ENCODE measurements at places on chromosomes 13 and 19.
A peak's percentile ranks its signal among the peaks of the same experiment; 100 is the strongest.

DNA sequence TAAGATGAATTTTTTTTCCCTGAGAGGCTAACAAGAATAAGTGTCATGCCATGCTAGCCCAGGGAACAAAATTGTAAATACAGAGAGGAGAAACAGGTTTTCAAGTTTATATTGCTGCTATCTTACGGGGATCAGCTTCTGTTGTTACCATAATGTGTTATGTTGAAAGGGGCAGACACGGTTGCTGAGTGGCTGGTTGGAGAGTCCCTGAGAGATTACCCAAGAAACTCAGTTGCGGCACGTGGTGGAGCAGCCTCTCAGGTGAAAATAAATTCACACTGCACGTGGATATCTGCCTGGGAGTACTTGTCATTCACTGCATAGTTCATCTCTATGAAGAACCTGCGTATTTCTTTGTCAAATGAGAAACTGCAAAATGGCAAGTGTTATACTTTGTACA is 293.6 kb downstream of the TDRD3 start:
- no peak for DNase-seq

- DNase-seq: no peak
Observed at GRCh38 chr19:10866495-10866894, 4.9 kb upstream of the CARM1 start.

DNA sequence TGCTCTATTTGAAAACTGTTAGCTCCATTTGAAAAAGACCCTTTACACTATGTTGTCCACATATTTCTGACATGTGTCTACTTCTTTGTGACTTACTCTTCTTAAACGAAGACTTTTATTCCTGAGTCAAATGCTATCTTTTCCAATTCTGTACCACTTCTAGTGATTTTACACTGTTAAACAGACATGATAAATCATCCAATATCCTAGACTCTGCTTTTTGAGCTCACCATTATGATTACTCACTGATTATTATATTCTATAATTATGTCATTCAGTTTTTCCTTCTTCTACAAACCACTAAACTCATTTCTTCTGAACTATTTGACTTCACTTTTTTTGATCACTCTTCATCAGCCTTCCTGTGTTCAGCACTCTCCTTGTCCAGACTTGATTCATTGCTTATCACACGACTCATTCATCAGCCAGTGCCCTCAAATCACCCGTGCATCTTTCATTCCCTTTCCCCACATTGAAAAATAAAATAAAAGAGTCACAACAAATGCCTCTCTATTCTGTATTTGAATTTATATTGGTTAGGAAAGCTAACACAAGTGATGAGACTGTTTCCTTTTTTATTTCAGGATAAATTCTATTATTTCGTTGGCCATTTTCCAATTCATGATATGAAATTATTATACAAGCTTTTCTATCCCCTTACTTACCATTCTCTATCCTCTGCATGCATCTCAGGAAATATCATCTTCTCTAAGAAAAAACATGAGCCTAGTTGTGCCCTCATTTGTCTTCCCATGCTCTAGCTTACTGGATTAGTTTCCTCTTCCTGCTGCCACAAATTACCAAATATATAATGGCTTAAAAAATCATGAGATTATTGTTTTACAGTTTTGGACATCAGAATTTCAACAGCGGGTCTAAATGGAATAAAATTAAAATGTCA is 1482.1 kb upstream of the MIR17HG start:
- no peak for DNase-seq

- DNase-seq: no peak
Observed at GRCh38 chr19:12482509-12482886, 2.1 kb downstream of the ZNF709 start.

- DNase-seq: no peak
Observed at GRCh38 chr19:29476528-29476927, 49.3 kb upstream of the VSTM2B start.

DNA sequence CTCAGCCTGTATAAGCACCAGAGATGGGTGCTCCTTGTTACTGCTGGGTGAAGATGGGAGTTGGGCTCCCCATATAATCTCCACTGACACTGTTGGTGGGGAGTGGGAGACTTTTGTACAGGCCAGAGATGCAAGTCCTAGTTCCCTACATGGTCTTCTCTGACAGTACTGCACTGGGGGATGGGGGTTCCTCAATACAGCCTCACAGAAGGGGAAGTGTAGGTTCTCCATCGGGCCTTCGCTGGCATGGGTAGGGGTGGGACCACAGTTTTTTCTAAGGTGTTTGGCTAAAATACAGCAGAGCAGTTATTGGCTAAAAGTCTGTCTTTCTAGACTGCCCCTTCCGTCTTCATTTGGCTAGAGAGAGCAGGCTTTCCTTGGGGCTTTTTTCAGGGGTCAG is 167.2 kb upstream of the SERP2 start:
- DNase-seq: no peak

DNA sequence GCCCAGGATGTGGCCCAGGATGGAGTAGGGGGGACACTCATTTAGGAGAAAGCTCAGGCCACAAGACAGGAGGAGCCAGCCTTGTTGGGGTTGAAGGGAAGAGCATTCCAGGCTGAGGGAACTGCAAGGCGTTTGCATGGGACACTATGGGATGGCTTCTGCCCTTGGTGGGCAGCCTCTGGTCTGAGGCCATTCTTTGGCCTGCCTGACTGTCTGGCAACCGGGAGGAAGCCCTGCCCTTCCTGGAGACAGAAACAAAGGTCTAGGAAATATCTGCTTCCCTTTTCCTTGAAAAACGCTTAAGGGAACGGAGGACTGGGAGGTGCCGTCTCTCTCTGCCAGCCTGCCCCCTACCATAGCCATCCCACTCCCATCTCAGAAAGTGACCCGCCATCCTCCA is 2.8 kb upstream of the ICAM1 start:
- DNase-seq: no peak

GRCh38 chr19:40604647-40605215 is 3.6 kb downstream of the LTBP4 start:
- no peak for DNase-seq

DNA sequence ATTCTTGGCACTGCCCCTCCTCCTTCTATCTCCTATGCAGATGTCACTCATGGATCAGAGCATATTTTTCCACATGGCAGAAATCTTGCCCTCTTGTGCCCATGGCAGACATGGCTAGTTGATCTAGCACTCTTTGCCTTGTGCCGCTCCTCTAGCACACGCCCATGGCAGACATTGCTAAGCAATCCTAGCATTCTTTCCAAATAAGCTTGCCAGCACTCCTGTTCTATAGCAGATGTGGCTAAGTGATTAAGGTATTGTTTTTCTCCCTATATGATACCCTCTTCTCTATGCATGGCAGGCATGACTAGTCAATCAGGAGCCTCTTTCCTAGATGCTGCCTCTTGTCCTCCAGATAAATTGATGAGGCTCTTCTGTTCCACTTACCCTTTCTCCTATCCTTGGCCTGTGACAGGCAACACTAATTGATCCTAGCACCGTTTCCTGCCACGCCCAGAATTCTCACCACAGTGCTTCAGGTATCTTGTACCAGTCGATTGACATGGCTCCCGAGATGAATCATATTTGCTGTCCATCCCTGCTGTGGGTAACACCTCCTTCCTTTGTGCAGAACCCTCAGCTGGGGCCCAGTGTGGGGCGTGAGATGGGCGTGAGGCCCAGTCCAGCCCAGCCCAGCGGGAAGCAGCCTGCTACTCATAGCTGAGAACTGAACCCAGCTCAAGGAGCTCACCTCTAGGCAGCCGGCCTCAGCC is 26.9 kb downstream of the TMED1 start:
- DNase-seq: no peak

DNA sequence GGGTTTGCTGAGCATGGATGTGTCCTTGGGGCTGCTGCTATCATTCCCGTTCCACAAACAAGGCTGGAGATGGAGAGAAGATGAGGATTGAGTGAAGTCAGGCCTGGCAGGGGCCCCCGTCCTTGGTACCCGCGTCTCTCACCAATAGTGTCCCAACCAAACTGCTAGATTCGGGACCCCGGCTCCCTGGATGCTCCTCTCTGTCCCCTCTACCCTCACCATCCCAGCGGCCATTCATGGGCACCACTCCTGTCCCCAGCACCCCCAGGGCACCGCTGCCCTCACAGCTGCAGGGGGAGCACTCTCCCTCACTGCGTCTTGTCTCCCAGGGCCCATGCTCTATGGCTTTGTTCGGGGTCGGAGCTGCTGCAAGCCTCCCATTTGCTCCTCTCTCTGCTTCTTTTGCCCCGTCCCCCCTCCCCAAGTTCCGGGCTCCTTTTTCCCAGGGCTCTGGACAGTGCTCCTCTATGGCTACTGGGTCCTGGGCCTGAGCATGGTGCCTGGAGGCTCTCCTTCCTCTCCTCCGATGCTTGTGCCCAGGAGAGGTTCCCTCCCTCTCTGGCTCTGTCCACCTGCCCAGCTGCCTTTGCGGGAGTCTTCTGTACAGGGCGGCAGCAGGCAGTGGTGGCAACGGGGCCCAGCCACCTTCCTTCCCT is 219.5 kb downstream of the TEX29 start:
- DNase-seq: no peak

DNA sequence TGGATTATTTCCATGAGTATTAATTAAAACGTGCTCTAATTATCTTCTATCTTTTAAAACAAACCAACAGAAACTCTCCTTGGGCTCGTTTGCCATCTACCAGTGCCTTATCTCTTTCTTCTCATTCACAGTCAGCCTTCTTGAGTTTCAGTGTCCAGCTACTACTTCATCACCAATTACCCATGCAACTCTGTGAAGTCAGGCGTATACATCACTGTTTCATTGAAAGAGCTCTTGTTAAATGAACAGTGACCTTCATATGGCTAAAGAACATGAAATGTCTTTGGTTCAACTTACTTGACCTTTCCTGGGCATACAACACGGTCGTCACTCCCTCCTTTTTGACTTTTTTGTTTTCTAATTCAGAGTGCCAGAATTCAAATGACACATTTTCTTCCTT is 5.2 kb upstream of the IFT88 start:
- DNase-seq: no peak

DNA sequence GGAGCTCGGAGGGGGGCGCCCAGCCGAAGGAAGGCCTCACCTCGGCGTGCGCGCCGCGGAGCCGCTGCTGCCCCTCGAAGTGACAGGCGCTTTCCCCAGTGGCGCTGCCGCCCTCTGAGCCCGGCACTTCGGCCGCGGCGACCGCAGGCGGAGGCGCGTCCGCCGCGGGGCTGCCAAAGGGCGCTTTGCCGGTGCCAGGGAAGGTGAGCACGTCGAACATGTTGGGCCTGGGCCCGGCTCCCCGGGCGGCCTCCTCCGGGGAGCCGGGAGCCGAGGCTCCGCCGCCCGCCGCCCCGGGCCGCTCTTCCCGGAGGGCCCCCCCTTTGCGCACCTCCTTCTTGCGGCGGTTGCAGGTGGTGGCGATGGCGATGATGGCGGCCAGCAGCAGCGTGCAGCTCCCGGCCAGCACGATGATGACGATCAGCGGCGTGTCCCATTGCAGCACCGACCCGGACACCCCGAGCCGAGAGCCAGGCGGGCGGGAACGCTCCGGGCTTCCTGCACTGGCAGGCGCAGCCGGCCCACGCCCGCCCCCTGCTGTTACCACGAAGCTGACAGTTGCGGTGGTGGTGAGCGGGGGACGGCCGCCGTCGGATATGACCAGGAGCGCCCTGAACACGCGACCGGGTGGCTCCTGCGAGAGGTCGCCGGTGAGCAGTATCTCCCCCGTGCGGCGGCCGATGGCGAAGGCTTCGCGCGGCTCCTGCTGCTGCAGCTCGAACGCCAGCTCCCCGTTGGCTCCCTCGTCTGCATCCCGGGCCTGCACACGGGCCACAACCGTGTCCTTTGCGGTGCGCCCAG is 2.5 kb downstream of the PCDH8 start:
- peak; percentile 82 for DNase-seq

DNA sequence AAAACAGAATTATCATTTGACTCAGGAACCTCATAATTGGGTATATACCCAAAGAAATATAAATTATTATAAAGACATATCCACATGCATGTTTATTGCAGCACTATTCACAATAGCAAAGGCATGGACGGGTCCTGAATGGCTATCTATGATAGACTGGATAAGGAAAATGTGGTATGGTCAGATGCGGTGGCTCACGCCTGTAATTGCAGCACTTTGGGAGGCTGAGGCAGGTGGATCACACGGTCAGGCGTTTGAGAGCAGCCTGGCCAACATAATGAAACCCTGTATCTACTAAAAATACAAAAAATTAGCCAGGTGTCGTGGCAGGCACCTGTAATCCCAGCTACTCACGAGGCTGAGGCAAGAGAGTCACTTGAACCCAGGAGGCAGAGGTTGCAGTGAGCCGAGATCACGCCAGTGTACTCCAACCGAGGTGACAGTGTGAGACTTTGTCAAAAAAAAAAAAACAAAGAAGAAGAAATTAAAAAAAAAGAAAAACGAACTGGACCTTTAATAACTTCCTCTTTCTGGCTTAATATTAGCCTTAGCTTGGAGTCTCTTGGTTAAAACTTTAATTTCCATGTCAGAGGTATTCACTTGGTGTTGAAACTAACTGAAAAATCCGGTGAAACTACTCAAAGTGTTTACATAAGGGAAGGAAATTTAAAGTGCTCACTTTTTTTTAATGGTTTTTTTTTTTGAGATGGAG is 104.4 kb downstream of the ZNF486 start:
- DNase-seq: no peak

GRCh38 chr13:99133848-99134247 is 66.8 kb upstream of the UBAC2 start:
- DNase-seq: no peak

DNA sequence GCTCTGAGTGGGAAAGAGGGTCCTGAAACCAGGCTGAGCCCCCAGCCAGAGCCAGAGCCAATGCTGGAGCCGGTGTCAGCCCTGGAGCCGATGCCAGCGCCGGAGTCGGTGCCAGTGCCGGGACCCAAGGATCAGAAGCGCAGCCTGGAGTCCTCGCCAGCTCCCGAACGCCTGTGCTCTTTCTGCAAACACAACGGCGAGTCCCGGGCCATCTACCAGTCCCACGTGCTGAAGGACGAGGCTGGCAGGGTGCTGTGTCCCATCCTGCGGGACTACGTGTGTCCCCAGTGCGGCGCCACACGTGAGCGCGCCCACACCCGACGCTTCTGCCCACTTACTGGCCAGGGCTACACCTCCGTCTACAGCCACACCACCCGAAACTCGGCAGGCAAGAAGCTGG is 369 bp downstream of the NANOS3 start:
- no peak for DNase-seq

- peak; percentile 24 for DNase-seq
Observed at GRCh38 chr19:24033963-24034342, 53.0 kb upstream of the ZNF254 start.

- no peak for DNase-seq
Observed at GRCh38 chr13:97723655-97724054, 229.8 kb upstream of the IPO5 start.

GRCh38 chr19:44927746-44928145 is 13.3 kb downstream of the APOC1 start:
- DNase-seq: no peak

DNA sequence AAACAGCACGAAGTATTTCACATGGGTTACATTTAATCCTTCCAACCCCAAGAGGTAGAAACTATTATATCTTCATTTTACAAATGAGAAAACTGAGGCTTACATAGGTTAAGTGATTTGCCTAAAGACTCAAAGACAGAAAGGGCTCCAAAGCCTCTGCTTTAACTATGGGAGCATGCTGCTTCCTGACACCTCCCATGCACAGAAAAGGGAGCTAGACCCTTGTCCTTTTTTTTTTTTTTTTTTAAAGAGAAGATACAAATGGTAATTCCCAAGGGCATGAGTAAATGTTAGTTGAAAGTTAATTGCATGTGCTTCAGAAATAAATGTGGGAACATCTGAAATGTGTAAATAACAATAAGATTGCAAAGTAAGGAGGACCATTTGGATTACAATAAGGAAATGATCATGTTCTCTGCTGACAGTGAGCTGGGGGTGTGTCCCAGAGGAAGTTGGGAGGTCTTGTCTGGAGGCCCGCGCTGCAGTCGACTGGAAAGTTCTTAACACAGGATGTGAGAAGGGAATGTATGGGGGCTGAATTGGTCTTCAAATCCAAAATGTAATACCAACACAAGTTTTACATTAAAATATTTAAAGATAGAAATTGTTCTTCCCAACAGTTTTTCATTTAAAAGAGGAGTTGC is 500.3 kb downstream of the KLF12 start:
- no peak for DNase-seq

Data from NCI-H524 (cell line).